ENCODE measurements at places on chromosomes 16 and 17.
A peak's percentile ranks its signal among the peaks of the same experiment; 100 is the strongest.

DNA sequence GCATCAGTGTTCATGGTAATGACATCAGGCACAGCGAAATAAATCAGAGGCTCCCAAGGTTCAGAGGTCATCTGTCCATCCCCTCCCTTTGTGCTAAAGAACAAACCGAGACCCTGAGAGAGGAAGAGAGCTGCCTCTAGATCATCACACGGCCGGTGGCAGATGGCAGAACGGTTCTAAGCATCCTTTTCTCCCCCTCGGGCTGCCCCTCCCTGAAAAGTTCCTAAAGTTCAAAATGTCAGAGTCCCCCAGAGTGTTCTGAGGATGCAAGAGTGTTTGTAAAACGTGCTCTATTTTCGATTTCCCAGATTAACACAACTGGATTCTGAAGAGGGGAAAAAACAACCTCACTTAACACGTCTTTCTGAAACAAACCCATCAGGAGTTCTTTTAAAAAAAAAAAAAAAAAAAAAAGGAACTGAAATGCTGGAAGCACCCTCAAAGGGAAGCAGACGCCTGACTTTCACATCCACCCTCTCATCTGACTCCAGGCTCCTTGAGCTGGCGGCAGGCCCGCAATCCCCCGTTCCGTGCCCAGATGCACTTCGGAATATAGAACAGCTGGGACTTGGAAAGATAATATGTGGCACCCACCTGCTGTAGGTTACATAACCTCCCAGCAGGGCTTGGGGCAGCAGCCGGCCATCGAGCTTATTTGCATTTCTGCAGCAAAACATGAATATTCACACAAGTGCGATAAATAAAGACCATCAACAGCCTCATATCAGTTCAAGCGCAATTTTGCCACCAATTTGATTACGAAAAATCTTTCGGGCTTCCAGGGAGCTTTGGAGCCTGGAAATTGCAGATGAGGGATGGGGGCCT, 115.5 kb upstream of the SMURF2 start:
- no peak for DNase-seq

GRCh38 chr17:15086776-15087295, 178.3 kb downstream of the PMP22 start:
- no peak for DNase-seq

- DNase-seq = no peak
These were observed 114.6 kb upstream of the NOG start for GRCh38 chr17:56478836-56479447.

GRCh38 chr17:75902406-75902805, 2.3 kb downstream of the MRPL38 start:
- no peak for DNase-seq

DNA sequence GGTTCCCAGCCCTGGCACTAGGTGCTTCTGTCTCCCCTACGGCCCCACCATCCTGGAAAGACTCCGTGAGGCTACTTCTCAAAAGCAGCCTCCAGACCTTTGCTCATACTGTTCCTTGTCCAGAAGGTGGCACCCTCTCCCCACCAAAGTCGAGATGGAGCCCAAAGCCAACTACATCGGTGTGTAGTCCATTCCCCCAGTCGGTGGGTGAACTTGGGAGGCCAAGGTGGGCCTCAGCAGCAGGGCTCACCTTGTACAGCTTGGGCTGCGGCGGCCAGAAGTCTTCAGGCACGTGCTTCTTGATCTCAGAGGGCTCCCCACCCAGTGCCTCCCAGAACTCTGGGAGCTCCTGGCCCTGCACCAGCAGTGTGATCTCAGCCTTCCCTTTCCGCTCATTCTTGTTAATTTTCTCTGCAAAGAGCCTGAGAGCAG, 10.2 kb downstream of the FLII start:
- DNase-seq = peak; percentile 47

- DNase-seq = no peak
These were observed 45.0 kb downstream of the KCNJ16 start for GRCh38 chr17:70119983-70120382.

DNA sequence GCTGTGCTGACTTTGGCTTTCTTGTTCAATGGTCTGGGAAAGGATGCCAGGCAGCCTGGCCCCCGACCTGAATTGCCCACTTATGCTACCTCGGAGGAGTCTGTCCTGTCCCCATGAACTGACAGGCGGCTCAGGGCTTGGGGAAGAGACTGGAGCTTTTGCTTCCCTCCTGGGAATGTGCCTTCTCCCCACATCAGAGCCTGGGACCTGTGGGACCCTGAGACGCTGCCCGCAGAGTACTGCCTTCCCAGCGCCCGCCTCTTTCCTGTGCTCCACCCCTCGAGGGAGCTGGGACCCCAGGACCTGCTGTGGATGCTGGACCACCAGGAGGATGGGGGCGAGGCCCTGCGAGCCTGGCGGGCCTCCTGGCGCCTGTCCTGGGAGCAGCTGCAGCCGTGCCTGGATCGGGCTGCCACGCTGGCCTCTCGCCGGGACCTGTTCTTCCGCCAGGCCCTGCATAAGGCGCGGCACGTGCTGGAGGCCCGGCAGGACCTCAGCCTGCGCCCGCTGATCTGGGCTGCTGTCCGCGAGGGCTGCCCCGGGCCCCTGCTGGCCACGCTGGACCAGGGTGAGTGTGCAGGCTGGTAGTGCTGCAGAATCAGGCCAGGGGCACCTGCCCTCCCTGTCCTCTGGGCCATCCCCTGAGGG, 18.5 kb downstream of the FCSK start:
- DNase-seq = no peak

GRCh38 chr17:77196251-77196650, 55.5 kb downstream of the SEC14L1 start:
- DNase-seq = no peak

DNA sequence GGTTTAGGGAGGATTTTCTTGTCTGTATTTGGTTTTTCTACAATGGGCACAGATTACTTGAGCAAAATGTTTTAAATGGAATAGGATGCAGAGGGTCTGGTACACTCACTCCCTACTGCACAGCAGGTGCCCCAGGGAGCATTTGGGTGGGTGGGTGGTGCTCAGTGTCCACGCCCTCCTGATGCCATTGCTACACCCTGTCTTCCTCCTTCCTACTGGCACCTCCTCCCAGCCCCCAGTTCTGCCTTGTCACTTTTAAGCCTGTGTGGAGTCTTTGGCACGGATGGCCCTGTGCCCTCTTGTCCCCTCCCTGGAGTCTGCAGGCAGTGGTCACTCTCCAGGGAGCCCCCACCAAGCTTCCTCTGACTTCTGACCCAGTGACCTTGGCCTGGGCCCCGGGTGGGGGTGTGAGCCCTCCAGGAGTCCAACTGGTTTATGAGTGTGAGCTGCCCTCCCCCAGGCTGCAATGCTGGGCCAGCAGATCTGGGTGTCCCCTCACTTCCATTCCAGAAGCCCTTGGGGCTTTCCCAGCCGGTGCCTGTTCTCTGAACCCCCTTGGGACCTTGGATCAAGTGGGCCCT, 15.5 kb downstream of the LLGL2 start:
- no peak for DNase-seq

DNA sequence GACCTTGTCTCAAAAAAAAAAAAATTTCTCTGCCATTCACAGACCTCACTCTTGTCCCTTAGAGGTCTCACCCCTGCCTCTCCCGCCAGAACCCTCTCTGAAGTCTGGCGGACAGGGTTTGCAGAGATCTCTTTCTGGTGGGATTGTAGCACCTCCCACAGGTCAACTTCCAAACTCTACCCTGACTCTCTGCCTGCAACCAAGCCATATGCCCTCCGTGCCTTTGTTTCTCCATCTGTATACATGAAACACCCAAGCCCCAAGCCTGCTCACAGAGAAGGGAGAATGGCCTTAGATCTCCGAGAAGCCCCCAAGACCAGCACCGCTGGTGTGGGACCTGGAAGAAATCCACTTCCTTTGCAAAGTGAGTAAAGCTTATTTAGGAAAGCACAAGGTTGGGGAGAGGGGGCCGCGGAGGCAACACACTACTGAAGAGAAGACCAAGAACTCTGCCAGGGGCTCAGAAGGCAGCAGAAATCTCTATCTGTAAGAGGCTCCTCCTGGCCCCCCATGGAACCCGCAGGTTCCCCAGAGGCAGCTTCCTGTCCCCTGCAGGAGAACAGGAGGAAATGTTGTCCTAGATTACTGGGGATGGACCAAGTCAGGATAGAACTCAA, 219.9 kb downstream of the C16orf78 start:
- no peak for DNase-seq

GRCh38 chr16:20900299-20901067, at the start of the genes DCUN1D3 and LYRM1:
Gene DCUN1D3 (minus strand): TSS chr16:20900358. CDS start chr16:20862538, 37,820 bp downstream.
Gene LYRM1 (plus strand): TSS chr16:20900771. CDS start chr16:20915556, 14,785 bp downstream.
- peak; percentile 84 for DNase-seq

DNA sequence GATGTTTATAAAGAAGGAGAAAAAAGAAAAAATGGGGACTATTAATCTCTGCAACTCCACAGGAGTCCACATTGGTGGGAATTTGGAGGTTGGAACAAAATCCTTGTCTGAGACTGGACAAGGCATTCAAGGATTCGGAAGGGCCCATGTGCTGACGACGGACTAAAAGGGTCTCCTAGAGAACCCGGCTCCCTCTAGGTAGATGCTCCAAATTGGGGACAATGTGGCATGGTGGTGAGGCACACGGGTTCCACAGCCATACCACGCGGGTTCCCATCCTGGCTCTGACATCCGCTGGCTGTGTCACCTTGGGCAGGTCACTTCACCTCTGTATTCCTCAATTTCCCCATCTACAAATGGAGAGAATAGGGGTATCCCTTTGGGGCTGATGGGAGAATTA, 227.4 kb downstream of the C16orf78 start:
- no peak for DNase-seq

- no peak for DNase-seq
These were observed 37.0 kb downstream of the STXBP4 start for GRCh38 chr17:55005520-55005919.

- no peak for DNase-seq
These were observed 18.3 kb upstream of the DDX52 start for GRCh38 chr17:37661400-37662014.

- no peak for DNase-seq
These were observed 122.9 kb upstream of the CDH11 start for GRCh38 chr16:65244787-65245186.

DNA sequence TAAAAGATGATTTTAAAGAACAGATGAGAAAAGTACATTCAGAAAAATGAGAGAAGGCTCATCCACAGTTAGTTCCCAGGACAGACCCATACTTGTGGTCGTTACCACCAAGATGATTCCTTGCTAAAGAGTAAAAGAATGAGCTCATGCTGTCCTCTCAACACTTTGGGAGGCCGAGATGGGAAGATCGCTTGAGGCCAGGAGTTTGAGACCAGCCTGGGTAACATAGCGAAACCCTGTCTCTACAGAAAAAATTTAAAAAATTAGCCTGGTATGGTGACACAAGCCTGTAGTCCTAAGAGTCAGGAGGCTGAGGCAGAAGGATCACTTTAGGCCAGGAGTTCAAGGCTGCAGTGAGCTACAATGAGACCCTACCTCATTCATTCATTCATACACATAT, 60.7 kb upstream of the CNEP1R1 start:
- no peak for DNase-seq

GRCh38 chr16:4016005-4016352, 100.3 kb downstream of the ADCY9 start:
- no peak for DNase-seq

GRCh38 chr16:11452298-11452697, 107.0 kb downstream of the RMI2 start:
- no peak for DNase-seq

Data from stimulated activated CD8-positive, alpha-beta memory T cell treated with anti-CD3 and anti-CD28 coated beads, Interleukin-4, amount 100 ng/mL, for 24 hours (primary cell).